ENCODE measurements at places on chromosomes 16 and 17.

DNA sequence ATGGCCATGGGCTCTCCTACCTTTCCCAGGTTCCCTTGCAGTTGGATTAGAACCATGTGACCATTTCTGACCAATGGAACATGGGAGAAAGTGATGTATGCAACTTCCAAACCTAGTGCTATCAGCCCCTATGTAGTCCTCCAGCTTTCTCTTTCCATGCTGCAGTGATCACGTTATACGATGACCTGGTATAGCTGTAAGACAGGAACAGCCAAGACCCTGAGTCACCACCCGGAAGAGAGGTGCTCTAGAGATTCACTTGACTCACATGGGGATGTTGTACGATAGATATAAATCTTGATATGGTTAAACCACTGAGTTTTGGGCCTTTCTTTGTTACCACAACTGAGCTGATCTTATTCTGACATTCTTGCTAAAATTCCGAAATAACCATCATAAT, 65.1 kb downstream of the NOG start:
- no peak for DNase-seq

DNA sequence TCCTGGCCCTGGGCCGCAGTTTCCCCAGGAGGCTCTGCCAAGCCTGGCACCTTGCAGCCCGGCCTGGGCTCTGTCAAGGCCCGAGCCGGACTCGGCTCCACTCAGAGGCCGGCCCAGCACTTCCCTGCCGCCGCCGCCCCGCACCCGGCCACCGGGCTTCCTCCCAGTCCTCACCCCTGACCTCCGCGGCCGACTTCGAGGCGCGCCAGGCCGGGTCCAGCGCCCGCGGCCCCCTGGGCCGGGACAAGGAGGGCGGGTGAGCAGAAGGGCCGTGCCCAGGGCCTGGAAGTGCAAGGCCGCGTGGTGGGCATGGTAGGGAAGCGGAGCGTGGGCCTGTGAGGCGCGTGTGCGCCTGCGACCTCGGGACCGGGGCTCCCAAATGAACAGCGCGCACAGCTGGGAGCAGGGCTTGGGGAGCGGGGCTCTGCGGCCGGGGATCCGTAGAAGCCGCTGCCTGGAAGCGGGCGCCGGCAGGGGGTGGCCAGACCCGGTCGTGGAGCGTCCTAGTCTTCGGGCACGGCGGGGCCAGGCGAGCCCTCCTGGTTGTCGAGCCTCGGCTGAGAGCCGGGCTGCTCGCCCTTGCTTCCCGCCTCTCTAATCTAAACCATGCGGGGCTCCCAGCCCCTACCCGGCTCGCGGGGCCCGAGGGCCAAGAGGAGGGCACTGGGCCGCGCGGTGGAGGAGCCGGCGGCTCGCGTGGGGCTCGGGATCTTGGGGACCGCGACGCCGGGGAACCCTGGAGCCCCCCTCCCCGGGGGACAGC, 503 bp upstream of the TBX4 start:
- no peak for DNase-seq

DNA sequence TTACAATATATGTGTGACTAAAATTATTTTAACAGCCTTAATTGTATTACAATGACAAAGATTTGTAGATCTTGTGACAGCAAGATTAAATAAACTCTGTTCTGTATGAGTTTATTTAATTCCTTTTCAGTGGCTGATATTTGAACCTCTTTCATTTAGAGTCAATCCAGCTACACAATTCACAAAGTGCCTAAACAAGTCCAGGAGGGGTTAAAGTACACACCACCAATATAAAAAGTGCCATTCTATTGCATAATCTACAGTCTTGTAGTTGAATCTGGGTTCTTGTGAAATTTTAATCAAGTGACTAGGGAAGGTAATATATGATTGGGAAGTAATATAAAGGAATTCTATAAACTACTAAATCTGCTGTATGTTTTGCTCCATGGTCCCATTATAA, 3.9 kb upstream of the NFAT5 start:
- DNase-seq: no peak

DNA sequence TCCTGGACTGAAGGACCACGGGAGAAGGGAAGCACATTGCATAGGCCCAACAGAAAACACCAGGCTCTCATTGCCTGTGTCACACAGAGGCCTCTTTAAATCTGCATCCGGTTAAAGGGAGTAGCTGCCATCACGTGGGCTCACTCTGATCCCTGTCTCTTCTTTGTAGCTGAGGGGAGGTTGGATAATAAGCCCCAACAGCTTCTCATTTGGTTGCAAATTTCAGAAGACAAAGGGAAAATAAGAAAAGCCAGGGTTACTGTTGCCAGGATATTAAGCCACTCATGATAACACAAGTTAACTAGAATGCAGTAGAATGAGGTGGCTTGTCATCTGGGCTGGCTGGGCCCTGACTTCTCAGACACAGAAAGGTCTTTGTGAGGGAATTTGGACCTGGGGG, 325.1 kb upstream of the ERCC4 start:
- DNase-seq: no peak

- no peak for DNase-seq
Measured at GRCh38 chr16:88991813-88992350, 14.9 kb upstream of the CBFA2T3 start.

DNA sequence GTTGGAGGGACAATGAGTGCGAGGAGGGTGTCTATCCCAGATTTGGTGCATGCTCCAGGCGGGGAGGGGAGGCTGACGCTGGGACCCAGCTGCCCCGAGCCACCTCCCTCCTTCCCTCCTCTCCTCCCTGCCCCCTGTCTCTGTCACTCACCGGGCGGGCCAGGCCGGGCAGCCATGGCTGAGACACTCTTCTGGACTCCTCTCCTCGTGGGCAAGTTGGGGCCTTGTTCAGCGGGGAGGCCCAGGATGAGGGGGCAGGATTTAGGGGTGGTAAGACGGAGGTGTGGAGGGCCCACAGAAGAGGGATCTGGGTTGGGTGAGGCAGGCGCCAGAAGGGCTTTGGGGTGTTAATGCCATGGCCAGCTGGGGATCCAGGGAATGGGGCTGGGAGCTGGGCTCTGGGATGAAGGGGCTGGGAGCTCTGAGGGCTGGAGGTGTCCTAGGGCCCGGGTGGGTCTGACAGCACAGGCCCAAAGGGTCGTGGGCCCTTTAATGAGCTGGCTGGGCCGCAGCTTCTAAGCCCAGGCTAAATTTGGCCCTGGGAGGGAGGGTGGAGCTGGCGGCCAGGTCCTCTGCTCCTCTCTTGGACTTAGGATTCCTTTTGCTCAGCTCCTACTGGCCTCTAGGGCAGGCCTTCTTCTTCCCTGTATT, at the start of gene SGCA:
Gene SGCA, plus strand, starts transcription at position 139 of the 651 bp plus-strand sequence. Its CDS starts 36 bp downstream, at position 175.
- DNase-seq: no peak

DNA sequence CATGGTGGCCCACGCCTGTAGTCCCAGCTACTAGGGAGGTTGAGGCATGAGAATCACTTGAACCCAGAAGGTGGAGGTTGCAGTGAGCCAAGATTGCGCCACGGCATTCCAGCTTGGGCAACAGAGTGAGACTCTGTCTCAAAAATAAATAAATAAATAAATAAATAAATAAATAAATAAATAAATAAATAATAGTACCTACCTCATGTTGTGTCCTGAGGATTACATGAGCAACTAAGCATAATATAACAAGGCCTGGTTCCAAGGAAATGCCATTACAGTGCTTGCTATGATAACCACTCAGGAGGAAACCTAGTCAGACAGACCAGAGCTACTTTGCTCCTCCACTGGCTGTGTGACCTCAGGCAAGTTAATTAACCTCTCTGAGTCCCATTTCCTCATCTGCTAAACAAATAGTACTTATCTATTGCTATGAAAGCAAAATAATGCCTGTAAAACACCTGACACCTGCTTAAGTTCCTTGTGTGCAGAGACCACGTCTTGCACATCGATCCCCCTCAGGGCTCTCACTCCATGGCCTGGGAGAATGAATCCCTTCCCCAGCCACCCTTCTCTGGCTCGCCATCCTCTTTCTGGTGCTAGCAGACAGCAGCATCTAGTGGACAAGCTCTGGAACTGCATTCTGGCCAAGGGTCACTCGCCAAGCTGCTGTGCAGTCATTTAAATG, 7.5 kb downstream of the EPOP start:
- DNase-seq: peak; percentile 21

- no peak for DNase-seq
Measured at GRCh38 chr17:75011401-75012095, 922 bp upstream of the MRPL58 start.

GRCh38 chr17:42518755-42519545, 17.1 kb upstream of the NAGLU start:
- DNase-seq: no peak

GRCh38 chr16:73565263-73565662, 517.3 kb upstream of the ZFHX3 start:
- DNase-seq: no peak

DNA sequence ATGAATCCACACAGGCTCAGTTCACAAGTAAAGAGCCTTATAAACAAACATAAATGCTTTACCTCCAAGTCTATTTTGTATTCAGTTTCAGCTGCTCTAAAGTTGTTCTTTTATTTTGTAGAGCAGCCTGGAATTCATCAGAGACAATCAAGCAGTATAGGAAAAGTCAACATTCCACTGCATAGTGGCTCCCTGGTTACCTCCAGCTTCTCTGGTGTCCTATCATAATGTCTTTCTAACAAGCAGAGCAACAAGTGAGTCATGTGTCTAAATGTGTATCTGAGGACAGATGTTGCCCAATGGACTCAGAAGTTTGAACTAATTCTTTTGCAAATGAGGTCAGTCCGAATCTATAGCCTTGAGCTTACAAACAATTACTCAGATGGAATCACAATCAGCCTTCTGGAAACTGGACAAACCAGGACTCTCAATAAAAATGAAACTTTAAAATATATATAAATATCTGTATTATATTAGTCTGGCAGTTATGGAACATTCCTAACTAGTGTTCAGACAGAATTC, 292.0 kb upstream of the TOM1L1 start:
- DNase-seq: no peak

DNA sequence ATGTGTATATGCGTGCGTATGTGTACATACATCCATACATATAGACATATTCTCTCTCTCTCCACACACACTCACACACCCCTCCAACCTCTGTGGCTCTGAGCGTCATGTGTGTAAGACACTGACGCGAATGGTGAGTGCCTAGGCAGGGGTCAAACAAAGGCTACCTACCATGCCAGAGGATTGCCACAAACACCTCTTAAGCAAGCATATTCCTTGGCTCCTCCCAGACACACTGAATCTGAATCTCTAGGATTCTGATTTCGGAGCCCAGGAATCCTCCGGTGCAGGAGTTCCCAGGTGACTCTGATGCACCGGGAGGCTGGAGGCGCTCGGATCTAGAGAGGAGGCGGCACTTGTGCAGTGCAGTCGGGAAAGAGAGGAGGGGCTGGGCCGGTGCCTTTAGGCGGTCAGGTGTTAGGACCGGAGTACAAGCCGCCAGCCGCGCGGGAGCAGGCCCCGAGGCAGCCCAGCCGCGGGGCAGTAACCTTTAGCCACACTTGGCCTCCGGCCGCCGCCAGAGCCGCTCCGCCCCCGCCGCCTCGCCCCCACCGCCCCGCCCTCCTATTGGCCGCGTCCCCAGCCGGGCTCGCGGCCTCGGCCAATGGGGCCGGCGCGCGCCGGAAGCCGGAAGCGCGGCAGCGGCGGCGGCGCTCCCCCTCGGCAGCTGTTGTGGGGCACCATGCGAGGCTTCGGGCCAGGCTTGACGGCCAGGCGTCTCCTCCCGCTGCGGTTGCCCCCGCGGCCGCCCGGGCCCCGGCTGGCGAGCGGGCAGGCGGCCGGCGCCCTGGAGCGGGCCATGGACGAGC, at the start of gene MLYCD:
Gene MLYCD, plus strand, starts transcription at position 653 of the 809 bp plus-strand sequence. Its CDS starts 30 bp downstream, at position 683.
- peak; percentile 38 for DNase-seq

DNA sequence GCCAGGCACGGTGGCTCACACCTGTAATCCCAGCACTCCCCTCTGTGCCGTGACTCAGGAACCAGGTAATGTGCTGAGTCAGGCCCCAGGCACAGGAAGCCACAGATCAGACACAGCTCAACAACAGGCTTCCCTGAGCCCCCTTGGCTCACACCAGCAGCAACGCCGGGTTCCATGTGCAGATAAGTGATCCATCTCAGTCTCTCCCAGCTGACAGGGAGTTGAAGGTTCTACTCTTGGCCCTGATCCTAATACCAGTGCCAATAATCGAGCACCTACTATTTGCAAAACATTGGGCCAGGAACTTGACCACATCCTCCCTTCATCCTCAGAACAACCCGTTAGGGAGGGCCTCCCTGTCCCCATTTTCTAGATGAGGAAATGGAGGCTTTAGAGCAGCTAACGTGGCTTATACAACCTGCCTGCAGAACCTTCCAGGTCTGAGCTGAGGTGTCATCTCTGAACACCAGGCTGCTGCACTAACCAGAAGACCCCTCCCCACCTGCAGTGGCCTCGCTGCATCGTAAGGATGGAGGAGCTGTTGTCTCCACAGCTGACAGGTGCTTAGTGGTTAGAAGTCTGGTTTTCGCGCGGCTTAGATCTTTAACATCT, 64.8 kb upstream of the AMZ2 start:
- DNase-seq: peak; percentile 46

DNA sequence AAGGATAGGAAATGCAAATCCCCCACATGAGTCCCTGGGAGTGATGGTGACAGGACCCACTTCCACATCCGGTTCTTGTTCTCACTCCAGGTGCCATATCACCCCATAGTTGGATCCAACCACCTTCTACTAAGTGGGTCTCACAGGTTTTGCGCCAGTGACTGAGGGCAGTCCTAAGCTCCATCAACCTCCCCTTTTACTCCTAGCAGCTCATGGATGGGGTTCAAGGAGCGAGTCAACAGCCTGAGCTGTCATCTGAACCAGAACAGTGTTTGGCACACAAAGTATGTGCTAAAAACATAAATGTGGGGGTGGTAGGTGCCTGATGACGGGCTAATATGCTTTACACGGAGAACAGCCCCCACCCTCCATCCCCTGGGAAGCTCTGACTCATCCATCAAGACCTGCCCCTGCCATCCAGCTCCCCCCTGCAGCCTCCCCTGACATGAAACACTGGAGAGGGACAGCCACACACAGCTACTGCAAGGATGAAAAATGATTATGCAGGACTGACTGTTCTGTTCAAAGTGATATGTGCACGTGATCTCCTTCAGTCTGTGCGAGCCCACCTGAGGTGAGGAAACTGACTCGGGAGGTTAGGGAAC, 143.2 kb upstream of the CDH5 start:
- no peak for DNase-seq

- DNase-seq: no peak
Measured at GRCh38 chr16:86346034-86346433, 164.3 kb upstream of the FOXF1 start.

- DNase-seq: no peak
Measured at GRCh38 chr16:15636392-15636873, 6.5 kb downstream of the MARF1 start.

DNA sequence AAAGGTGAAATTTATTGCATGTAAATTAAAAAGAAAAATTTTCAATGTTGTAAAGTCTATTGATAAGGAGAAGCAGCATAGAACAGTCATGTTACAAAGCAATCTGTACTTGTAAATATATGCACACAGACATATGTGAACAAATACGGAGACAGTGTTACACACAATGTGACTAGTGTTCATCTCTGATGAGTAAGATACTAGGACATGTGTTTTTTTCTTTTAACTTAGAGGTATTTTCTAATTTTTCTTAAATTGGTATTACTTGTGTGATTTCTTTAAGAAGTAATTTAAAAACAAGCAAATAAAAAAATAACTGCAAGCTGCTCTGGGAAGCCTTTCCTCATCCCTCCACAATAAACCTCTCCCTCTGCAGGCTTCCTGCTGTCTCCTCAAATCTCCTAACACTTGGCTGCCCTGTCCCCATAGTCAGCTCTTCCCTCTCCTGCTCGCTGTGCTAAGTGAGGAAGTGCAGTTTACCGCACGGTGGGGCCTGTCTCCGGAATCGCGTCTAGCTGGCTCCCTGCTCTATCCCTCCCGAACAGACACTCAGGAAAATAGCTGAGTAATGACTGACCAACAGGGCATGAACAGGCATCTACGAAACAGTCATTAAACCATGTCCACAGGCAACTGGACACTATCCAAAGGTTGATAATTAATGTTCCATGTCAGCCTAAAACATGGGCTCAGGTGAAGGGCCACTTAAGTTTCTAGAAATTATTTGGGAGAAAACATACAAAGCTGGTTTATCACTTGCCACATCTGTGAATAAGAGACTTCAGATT, 35.9 kb downstream of the CMTM4 start:
- DNase-seq: no peak
